Muscle of leg (tissue), 16 donors: ENCODE measurements at places on chromosomes 16 and 17. TPM values are rescaled to one million over a fixed set of nuclear protein-coding genes. Genes with fewer than 3 reads are reported as not detected.

DNA sequence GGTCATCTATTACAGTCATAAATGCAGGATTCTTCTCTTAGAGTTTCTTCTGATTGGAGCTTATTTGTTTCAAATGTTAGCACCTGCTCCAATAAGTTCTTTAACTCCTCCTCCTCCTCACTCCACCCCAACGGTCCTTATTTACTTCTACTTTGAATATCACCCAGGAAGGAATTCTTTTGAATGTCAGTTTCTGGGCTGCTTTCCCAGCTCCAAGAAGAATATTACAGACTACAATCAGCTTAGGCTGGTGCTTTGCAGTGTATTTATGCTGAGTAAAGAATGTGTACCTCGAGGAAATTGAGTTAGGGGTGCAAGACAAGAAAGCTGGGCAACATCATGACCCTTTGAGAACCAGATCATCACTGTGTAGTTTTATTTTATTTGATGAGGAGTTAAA is 30.8 kb downstream of the MAP3K3 start:
- DNase-seq, result no peak
- peaks cover 23% of the 10 kb centered on the region for H3K36me3 ChIP-seq
- no peaks in the 10 kb centered on the region for H3K4me1 ChIP-seq
- no peak overlapping the region for H3K4me3 ChIP-seq

Gene TBC1D3E
- total RNA-seq, result not detected

DNA sequence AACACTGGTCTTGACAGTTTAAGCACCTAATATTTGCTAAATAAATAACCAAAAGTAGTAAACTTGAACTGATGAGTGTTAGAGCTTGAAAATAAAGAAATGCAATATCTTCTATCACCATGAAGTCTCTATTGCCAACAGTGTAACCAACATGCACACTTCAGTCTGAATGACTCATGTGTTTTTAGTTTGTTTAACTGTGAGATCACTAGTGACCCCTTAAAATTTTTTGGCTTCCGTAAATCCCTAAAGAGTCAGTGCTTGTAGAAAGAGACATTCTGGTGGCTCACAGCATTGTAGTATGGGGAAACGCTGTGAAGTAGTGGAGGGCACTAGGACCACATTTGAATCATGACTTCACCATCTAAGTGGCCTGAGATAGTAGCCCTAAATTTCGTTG is 341.1 kb downstream of the PMP22 start:
- no peak overlapping the region for H3K4me3 ChIP-seq
- no peak for DNase-seq
- H3K27me3 ChIP-seq, result no peaks in the 10 kb centered on the region
- H3K36me3 ChIP-seq, result no peaks in the 10 kb centered on the region
- no peaks in the 10 kb centered on the region for H3K4me1 ChIP-seq
- no peak overlapping the region for H3K27ac ChIP-seq

Gene CALB2
- total RNA-seq, result 0.18 TPM

DNA sequence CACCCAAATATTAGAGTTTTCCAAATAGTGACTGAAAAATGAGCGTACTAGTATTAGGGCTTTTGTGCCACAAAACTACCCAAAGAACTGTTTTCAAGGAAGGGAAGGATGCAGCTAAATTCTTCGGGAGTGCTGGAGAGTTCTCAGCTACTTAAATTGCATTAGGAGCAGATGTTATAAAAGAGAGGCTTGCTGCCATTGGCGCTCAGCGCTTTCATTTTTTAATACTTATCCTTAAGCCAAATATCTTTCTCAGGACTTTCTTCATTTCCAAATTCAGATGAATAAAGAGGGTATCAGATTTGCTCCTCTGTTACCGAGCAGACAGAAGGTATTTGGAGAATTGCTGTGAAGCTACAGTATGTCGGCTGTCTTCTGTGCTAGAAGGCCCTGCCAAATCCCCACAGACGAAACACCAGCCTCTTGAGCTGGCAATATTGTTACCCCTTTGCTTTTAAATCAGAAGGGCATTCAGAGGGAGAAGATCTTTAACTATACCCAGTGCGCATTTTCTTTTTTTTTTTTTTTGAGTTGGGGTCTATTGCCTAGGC is 47.2 kb upstream of the CLEC18A start:
- H3K27ac ChIP-seq, result no peak overlapping the region
- no peak overlapping the region for H3K4me3 ChIP-seq
- no peaks in the 10 kb centered on the region for H3K27me3 ChIP-seq
- peak; percentile 85 for DNase-seq
- peaks cover 3% of the 10 kb centered on the region for H3K4me1 ChIP-seq
- peaks cover 3% of the 10 kb centered on the region for H3K36me3 ChIP-seq

DNA sequence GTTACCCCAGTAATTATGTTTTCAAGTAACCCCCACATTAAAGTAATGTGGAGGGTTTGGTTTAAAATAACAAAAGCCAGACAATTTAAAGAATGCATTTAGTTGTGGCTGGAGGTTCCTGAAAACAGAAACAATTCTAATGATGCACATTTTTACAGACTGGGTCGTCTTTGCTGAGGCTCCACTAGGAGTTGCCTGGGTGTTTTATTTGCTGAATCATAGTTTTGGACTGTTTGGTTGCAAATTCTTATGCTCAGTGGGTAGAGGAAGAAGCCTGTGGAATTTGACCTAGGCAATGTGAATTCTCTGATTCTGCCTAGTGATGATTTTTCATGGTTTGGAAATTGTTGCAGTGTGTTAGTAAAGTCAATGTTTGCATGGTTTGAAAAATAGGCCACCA is 16.3 kb downstream of the SHISA9 start:
- H3K27me3 ChIP-seq, result no peaks in the 10 kb centered on the region
- no peak overlapping the region for H3K4me3 ChIP-seq
- DNase-seq, result no peak

Gene ITGAD
- total RNA-seq, result 0.04 TPM

DNA sequence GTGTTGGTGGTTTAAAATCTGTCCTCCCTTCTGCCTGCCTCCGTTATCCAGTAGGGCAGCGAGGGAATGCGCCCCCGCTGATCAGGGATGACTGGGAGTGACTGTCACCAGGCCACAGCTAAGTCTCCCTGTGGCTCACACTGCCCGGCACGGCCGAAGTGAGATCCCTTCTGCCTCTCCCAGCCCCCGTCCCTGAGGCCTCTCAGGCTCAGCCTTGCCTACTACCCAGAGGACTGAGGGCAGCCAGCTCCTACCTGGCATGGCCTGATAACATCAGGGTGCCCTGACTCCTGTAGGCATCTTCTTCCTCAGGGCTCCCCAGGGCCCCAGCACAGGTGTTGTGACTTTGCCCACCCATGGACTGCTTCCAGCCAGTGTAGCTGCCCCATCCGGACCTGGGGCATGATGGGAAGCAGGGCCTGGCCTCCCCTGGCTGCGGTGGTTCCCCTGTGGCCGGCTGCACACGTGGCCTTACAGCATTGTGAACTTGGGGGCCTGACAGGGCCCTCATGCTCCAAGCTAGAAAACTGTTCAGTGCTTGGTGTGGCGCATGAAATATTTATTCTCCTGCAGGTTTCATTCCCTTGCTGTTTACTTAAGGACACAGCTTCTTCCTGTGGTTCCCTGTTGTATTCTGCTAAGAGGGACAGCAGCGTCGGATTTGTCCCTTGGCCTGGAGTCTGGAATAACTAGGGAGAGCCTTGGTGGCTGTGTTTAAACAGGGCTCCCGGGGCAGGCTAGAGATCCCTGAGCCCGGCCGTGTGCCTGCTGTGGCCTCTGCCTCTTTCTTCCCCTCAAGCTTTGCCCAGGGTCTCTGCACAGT is 30.0 kb downstream of the GINS2 start:
- H3K36me3 ChIP-seq, result peaks cover 88% of the 10 kb centered on the region
- peaks cover 14% of the 10 kb centered on the region for H3K4me1 ChIP-seq
- no peak overlapping the region for H3K4me3 ChIP-seq
- H3K27me3 ChIP-seq, result no peaks in the 10 kb centered on the region
- no peak for DNase-seq
- H3K27ac ChIP-seq, result no peak overlapping the region

DNA sequence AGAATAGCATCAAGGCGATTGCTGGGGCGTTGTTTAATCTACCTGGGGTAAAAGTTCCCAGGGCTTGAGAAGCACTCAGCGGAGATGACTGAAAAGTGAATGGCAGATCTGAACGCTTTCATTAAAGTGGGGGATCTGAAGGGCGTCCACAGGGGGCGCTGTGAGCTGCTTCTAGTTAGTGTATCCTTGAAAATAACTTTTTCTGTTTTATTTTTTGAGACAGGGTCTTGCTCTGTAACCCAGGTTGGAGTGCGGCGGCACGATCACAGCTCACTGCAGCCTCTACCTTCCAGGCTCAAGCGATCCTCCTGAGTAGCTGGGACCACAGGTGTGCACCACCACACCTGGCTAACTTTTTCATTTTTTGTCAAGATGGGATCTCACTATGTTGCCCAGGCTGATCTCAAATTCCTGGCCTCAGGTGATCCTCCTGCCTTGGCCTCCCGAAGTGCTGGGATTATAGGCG is 360.4 kb downstream of the SEC14L1 start:
- no peak overlapping the region for H3K4me3 ChIP-seq
- peaks cover 8% of the 10 kb centered on the region for H3K4me1 ChIP-seq
- no peak for DNase-seq
- no peaks in the 10 kb centered on the region for H3K27me3 ChIP-seq
- peaks cover 49% of the 10 kb centered on the region for H3K36me3 ChIP-seq

Gene MEIOC
- 0.27 TPM for total RNA-seq

GRCh38 chr17:50337956-50338355 is 8.0 kb upstream of the XYLT2 start:
- no peaks in the 10 kb centered on the region for H3K4me1 ChIP-seq
- no peak overlapping the region for H3K4me3 ChIP-seq
- no peaks in the 10 kb centered on the region for H3K36me3 ChIP-seq
- H3K27me3 ChIP-seq, result peaks cover 2% of the 10 kb centered on the region
- no peak for DNase-seq

Gene GPR139
- total RNA-seq, result not detected

Gene CDRT15
- total RNA-seq, result not detected

DNA sequence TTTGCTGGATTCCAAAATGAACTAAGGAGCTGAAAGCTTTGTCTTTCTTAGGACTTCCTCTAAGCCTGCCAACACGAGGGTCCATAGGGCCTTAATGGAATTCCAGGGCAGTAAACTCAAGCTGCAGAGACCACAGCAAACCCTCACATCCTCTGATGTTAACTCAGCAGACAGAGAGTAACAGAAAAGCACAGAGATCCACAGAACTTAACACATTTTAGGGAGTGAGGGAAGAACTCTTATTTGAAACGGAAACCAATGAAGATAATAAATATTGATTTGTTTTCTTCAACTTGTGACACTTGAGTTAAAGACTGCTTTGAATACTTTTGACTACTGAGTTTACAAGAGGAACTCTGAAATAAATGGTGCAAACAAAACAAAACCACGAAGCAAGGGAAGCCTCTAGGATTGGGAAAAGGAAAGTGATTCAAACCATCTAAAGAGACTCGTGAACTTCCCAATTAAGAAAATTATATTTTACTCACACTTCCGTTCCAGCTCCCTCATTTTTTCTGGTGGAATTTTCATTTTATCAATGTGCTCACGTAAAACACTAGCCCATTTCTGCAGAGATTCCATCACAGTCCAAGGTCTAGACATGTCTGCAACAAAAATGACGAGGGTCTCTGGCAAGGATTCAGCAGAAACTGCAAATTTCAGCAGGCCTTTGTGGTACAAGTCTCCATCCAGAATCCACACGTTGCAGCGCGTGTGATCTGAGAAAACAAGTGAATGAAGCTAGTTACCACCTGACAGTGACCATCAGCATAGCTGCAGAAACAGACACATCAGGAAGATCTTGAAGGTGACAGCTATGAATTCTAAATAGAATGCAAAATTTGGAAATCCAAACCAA is 9.2 kb downstream of the DYNC1LI2 start:
- peaks cover 31% of the 10 kb centered on the region for H3K4me1 ChIP-seq
- peak; percentile 94 for DNase-seq
- H3K27ac ChIP-seq, result peak overlapping the region; percentile 92
- no peaks in the 10 kb centered on the region for H3K27me3 ChIP-seq
- H3K4me3 ChIP-seq, result no peak overlapping the region

DNA sequence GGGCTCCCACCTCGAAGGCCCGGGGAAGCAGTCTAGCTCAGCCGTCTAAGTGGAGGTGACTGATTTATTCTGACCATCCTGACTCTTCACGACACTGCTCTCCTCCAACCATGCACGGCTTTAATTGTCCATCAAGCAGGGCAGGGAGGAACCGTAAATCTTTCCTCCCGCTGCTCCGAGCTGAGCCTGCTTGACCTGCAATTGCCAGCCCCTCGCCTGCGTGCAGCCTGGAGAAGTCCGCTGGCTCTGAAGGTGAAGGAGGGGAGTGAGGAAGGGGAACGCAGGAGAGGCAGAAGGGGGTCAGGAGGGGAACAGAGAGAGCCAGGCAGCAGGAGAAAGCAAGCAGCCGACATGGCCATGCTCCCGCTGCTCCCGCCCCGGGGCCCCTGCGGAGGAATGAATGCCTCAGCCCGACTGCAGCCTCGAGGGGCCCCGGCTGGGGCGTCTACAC is 10.1 kb downstream of the RBFOX3 start:
- no peak for DNase-seq
- peaks cover 85% of the 10 kb centered on the region for H3K27me3 ChIP-seq
- no peak overlapping the region for H3K27ac ChIP-seq
- no peaks in the 10 kb centered on the region for H3K36me3 ChIP-seq
- H3K4me3 ChIP-seq, result no peak overlapping the region
- H3K4me1 ChIP-seq, result peaks cover 14% of the 10 kb centered on the region

Gene AGRP
- not detected for total RNA-seq
